Stimulated activated CD4-positive, alpha-beta T cell treated with anti-CD3 and anti-CD28 coated beads, Interleukin-4, amount 100 ng/mL, for 4 hours (primary cell): ENCODE measurements at places on chromosomes 4 and X.

DNA sequence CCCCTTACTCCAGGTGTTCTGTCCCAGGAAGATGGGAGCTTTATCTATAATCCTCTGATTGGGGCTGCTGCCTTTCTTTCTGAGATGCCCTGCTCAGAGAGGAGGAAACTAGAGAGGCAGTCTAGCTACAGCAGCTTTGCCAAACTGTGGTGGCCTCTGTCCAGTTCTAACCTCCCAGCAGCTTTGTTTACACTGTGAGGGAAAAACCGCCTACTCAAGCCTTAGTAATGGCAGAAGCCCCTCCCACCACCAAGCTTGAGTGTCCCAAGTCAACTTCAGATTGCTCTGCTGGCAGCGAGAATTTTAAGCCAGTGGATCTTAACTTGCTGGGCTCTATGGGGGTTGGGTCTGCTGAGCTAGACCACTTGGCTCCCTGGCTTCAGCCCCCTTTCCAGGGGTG lies 394.9 kb upstream of the PABPC5 start:
- DNase-seq = no peak

DNA sequence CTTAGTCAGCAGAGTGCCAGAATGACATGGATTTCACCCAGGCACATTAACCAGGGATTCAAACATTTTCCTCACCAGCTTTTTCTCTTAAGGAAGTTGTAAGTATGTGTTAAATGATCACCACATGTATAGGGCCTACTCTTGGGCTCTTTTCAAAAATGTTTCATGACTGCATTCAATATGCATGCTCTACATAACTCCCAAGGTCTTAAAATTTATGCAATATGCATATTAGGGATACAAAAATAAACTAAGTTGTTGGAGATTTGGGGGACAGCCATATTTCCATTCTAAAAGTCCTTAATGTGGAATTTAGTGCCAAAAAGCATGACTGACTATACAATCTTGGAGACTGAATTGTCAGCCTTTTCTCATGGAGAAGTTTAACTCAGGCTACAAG lies 25.0 kb upstream of the TRPC5OS start:
- no peak for DNase-seq

GRCh38 chr4:6450709-6451108 lies 21.7 kb downstream of the PPP2R2C start:
- no peak for DNase-seq

DNA sequence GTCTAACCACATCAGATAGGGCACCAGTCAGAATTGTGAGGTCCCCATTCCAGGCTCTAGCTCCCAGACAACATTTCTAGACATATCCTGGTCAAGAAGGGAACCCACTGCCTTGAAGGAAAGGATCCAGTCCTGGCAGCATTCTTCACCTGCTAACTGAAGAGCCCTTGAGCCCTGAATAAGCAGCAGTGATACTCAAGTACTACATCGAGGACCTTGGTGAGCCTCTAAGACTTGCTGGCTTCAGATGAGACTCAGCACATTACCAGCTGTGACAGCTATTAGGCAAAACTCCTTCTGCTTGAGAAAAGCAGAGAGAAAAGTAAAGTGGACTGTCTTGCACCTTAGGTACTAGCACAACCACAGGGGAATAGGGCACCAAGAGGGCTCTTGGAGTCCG lies 205.8 kb upstream of the F9 start:
- no peak for DNase-seq

GRCh38 chr4:124596816-124597215 lies 115.7 kb downstream of the ANKRD50 start:
- DNase-seq = no peak
